ENCODE measurements at places on chromosomes 2 and 18.
A peak's percentile ranks its signal among the peaks of the same experiment; 100 is the strongest.

DNA sequence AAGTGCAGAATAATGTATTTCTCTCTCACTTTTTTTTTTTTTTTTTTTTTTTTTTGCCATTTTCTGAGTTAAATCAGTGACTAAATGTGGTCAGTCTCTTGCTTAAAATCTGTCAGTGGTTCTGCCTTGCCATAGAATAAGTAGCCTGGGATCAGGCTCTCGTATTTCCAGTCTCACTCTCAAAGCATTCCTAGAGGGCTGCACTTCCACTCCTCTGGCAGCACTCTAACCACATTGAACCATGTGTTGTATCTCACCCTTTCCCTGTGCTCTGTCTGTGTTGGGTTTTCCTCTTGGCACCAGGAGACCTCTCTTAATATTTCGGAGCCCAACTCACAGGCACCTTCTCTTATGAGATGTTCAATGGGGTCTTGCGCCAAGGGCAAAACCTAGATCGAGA lies 304.4 kb downstream of the CTNNA2 start:
- no peak for DNase-seq

DNA sequence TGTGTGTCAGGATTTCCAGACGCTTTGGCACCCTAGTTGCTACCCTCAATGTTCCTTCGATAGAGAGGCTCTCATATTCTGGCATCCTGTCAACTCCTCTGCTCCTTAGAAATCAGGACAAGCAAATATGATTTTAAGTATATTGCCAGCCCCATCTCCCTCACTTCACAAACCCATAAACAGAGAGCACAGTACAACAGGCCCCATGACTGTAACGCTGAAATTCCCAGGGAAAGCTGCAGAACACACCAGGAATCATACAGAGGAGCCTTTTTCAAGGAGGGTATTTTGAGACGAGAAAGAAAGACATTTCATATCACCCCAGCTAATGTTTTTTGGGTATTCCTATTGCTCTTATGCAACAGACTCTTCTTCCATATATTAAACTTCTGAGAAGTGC lies 162.9 kb downstream of the NAPG start:
- DNase-seq: no peak

DNA sequence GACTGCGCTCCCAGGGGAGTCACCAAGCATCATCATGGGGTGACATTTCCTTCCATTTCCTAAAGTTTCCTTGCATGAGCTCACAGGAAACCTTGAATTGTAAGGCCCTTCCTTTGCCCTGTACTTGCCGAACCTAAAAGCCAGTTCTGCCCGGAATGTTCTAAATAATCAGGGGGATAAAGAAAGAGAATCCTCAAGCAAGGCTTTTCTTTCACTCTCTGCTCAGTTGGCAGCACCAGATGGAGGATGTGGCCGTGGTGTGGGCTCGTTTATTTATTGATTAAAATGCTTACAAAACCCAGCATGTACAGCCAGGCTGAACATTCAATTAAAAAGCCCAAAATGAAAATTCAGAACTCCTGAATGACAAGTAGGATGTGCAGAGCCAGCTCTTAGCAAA lies 170.5 kb downstream of the SH3RF3 start:
- no peak for DNase-seq

GRCh38 chr2:147345246-147345645 lies 499.6 kb upstream of the ACVR2A start:
- no peak for DNase-seq

DNA sequence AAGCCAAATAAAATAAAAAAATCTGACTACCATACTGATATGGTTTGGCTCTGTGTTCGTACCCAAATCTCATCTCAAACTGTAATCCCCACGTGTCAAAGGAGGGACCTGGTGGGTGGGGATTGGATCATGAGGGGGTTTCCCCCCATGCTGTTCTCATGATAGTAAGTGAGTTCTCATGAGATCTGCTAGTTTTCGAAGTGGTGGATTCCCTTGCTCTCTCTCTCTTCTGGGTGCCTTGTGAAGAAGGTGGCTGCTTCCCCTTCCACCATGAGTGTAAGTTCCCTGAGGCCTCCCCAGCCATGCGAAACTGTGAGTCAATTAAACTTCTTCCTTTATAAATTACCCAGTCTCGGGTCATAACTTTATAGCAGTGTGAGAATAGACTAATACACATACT lies 123.8 kb upstream of the WDSUB1 start:
- DNase-seq: no peak

GRCh38 chr2:152557273-152557888 lies 159.9 kb downstream of the PRPF40A start:
- DNase-seq: peak; percentile 4

- no peak for DNase-seq
These were observed 67.4 kb upstream of the HPCAL1 start for GRCh38 chr2:10235099-10235908.

GRCh38 chr2:142868229-142868762 lies 9.2 kb upstream of the KYNU start:
- DNase-seq: no peak

GRCh38 chr18:54161267-54161666 lies 63.2 kb downstream of the MBD2 start:
- DNase-seq: no peak

DNA sequence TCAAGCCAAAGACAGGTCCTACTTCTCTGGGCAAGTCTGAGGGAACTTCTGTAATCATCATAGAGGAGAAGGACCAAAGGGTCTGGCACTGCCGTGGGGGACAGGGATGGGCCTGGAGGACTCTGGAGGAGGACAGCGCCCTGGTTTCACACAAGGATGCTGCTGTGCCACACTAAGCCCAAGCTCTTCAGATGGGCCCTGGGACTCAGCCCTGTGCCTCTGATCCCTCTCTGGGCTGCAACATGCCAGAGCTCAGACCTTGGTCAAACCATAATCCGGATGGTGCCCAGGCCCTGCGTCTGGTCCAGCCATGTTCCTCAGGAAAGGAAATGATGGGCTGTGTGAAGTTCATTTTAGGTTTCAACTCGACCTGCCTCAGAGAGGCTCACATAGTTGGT lies 222.0 kb upstream of the COPS8 start:
- no peak for DNase-seq

- DNase-seq: no peak
These were observed 2.6 kb downstream of the HS6ST1 start for GRCh38 chr2:128315829-128316776.

GRCh38 chr18:25727281-25727985 lies 363.0 kb downstream of the SS18 start:
- peak; percentile 2 for DNase-seq

- no peak for DNase-seq
These were observed 242.0 kb upstream of the LYPD1 start for GRCh38 chr2:132911726-132912724.

DNA sequence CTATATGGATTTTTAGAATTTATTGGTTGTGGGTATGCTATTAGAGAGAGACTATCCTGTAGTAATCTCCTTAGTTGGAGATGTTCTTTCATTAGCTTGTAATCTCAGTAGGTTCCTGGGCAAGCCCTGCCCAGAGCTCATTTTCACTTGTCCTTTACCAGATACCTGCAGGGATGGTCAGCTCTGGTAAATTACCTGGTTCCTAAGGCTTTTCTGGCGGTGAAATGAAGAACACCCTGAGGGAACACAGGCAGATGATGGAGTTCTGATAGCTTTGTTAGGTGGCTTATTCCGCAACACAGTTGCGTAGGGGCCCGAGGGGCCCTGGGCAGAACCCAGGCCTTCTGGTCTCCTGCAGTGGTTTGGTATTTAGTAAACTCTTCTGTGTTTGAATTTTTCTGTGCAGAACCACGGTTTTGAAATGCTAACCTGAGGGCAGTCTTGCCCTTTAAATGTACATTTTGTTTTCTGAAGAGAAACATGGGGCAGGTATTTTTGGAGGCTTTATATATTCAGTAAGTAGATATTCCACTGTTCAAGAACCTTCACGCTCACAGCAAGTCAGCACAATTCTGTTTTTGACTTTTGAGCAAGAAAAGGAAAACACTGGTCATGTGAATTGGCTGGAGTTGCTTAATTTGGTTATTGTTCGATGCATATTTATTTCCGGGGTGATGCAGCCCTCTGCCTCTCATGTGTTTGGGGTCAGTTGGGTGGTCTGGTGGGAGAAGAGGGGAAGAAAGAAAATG lies 22.4 kb downstream of the ZNF532 start:
- no peak for DNase-seq

DNA sequence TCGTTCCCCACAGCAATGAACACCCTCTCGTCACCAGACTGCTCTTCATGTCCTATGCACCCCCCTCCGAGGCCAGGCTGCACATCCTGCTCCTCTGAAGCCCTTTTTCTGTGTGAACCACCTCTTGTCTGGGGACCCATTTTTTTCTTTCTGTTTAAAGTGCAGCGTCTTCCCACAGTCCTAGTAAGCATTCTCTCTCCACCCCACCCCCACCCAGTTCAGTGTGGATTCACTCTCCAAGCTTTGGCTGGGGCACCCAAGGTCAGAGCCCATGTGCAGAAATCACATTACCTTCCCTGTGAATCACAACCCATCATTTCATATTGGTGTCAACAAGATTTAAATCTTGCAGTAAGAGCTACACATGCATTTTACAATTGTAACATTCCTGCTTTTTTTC lies 26.4 kb upstream of the PKDCC start:
- DNase-seq: no peak

DNA sequence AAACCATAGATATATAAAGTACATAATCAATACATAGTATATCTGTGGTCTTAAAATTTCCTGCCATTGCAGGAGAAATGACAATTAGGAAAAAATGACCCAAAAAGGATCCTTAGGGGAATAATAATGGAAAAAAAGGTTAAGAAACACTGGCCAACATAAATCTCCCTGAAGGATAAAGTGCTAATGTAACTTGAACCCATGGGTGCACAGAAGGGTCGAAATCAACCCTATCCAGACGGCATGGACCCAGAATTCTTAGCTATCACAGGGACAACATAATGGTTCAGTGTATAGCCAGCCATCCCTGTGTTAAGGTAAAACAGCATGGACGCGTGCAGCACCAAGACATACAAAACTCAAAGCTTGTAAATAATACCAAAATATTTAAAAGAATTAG lies 150.8 kb downstream of the DYM start:
- no peak for DNase-seq

- no peak for DNase-seq
These were observed 66.8 kb upstream of the SEC11C start for GRCh38 chr18:59072727-59073421.

DNA sequence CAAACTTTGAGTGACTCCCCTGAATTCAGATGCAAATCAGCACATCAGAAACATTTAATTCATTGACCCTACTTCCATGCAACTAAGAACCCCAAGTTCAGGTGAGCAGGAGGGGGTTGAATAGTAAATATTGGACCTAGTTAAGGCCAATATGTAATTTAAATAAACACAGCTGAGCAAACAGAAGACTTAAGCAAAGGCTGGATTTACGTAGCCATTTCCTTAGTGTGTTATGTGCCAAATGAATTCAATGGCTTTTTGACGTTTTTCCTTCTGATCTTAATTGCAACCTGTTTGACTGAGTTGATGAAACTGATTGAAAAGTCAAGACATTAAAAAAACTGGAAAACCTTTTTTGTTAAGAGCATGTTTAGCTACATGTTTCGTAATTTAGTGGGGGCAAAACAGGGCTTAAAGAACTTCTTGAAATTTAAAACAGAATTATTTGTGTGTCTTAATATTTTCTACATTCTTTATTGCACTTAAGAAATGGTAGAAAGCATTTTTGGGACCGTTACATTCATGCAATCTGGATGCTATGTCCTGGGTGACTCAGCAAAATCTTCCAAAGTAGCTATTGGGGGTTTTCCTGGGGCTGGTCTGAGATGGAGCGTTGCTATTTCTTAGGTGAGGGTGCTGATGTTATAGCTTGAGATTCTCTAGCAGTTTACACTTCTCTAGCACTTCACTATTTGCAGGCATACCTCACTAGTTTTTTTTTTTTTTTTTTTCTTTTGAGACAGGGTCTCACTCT lies 25.5 kb upstream of the KCNE4 start:
- DNase-seq: peak; percentile 81

Measured in NCI-H2029 treated with DMSO at 0.1 percent for 48 hours (cell line).